Mesendoderm (in vitro differentiated cells): ENCODE measurements at places on chromosomes 16 and 17.

- H3K36me3 ChIP-seq, result peaks cover 4% of the 10 kb centered on the region
- no peaks in the 10 kb centered on the region for H3K4me1 ChIP-seq
- DNase-seq, result no peak
Observed at GRCh38 chr16:10760858-10761257, 17.2 kb downstream of the NUBP1 start.

- H3K4me1 ChIP-seq, result peaks cover 9% of the 10 kb centered on the region
- H3K27me3 ChIP-seq, result no peaks in the 10 kb centered on the region
- no peak overlapping the region for H3K27ac ChIP-seq
- H3K4me3 ChIP-seq, result no peak overlapping the region
Observed at GRCh38 chr17:58401287-58401686, 16.0 kb downstream of the RNF43 start.

- H3K27me3 ChIP-seq, result no peaks in the 10 kb centered on the region
- H3K27ac ChIP-seq, result no peak overlapping the region
- no peak for DNase-seq
- no peak overlapping the region for H3K4me3 ChIP-seq
- H3K4me1 ChIP-seq, result no peaks in the 10 kb centered on the region
Observed at GRCh38 chr17:43753493-43754129, 5.0 kb downstream of the SOST start.

DNA sequence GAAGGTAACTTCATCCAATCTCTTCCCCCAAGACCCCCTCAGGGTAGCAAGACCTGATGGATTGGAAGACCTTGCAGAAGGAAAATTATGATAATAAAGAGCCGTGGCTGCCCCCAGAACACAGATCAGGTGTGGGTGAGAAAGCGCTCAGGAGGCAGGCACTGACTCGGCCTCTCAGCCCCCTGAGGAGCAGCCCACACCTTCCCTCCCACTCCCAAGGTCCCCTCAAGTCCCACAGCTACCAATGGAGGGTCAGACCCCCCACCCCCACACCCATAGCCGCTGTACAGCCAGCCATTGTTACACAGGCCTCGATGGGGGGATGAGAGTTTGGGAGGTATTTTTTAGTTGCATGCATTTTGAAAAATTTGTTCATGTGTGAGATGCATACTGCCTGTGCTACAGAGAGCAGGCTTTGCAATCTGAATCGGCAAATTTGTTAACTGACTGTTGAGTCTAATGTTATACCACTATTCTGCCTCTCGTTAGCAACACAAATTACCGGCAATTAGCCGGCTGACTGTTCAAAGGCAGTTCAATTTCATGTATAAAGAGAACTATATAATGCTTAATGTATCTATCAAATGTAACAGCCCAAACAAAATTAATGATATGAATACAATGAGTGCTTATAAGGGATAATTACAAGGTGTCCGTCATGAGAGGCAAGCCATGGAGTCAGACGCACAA is 211.7 kb downstream of the C16orf78 start:
- H3K4me1 ChIP-seq, result peaks cover 3% of the 10 kb centered on the region
- H3K4me3 ChIP-seq, result no peak overlapping the region
- H3K27me3 ChIP-seq, result no peaks in the 10 kb centered on the region
- DNase-seq, result no peak
- H3K27ac ChIP-seq, result no peak overlapping the region

- DNase-seq, result no peak
- no peaks in the 10 kb centered on the region for H3K27me3 ChIP-seq
- no peaks in the 10 kb centered on the region for H3K4me1 ChIP-seq
- H3K4me3 ChIP-seq, result no peak overlapping the region
- no peak overlapping the region for H3K27ac ChIP-seq
Observed at GRCh38 chr16:18018376-18018775, 318.2 kb downstream of the NPIPA8 start.

- no peak for DNase-seq
- no peak overlapping the region for H3K4me3 ChIP-seq
- H3K27me3 ChIP-seq, result no peaks in the 10 kb centered on the region
- no peaks in the 10 kb centered on the region for H3K4me1 ChIP-seq
- no peaks in the 10 kb centered on the region for H3K36me3 ChIP-seq
Observed at GRCh38 chr16:80851831-80852230, 47.4 kb upstream of the CDYL2 start.

GRCh38 chr17:37791447-37792399 is 46.9 kb upstream of the HNF1B start:
- H3K4me3 ChIP-seq, result no peak overlapping the region
- DNase-seq, result peak; percentile 59
- no peaks in the 10 kb centered on the region for H3K4me1 ChIP-seq
- H3K27me3 ChIP-seq, result no peaks in the 10 kb centered on the region
- H3K27ac ChIP-seq, result no peak overlapping the region

- no peak overlapping the region for H3K27ac ChIP-seq
- H3K4me1 ChIP-seq, result no peaks in the 10 kb centered on the region
- H3K4me3 ChIP-seq, result no peak overlapping the region
- H3K36me3 ChIP-seq, result no peaks in the 10 kb centered on the region
- DNase-seq, result peak; percentile 91
Observed at GRCh38 chr16:12228602-12229499, 252.3 kb downstream of the SNX29 start.

DNA sequence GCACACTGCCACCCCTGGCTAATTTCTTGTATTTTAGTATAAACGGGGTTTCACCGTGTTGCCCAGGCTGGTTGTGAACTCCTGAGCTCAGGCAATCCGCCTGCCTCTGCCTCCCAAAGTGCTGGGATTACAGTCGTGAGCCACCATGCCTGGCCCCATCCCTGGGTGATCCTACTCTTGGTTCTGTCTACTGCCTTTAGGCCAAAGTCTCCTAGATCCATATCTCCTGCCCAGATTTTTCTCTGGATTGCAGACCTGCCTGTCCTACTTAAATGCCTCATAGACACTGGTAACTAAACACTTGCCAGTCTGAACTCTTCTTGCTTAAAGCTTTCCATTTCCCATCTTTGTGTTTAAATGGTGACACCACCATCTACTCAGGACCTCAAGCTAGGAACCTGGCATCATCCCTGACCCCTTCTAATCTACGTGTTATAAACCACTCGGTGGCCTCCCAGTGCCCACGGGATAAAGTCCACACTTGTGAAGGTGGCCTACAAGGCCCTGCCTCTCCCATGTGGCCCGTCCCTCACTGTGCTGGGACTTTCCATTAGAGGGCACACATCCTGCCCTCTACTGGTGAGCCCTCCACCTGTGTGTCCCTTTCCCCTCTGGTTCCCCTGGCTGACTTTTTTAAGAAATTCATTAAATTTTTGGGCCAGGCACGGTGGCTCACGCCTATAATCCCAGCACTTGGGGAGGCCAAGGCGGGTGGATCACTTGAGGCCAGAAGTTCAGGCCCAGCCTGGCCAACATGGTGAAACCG is 51.1 kb downstream of the USP43 start:
- DNase-seq, result peak; percentile 54
- no peaks in the 10 kb centered on the region for H3K4me1 ChIP-seq

DNA sequence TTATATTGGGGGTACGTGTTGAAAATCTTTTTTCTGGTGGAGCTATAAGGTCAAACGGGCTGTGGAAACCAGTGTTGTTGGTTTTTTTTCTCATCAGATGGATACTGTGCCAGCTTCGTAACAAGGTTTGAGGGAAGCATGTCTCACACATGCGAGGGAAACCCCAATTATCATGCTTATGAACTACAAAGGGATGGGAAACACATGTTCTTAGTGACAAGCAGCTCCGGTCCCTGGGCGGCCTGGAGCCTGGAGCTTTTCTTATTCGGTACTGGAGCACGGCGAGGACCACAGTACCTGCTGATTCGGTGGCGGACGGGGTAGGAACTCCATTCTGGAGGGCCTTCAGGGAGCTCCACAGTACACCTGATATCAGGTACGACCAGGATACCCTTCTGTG is 12.5 kb downstream of the SLC43A2 start:
- no peak for DNase-seq
- no peak overlapping the region for H3K4me3 ChIP-seq
- no peaks in the 10 kb centered on the region for H3K36me3 ChIP-seq
- no peaks in the 10 kb centered on the region for H3K27me3 ChIP-seq
- H3K4me1 ChIP-seq, result no peaks in the 10 kb centered on the region

GRCh38 chr16:53559270-53559951 is 56.4 kb upstream of the AKTIP start:
- H3K4me3 ChIP-seq, result no peak overlapping the region
- no peak overlapping the region for H3K27ac ChIP-seq
- H3K27me3 ChIP-seq, result no peaks in the 10 kb centered on the region
- DNase-seq, result no peak
- no peaks in the 10 kb centered on the region for H3K36me3 ChIP-seq

- H3K27ac ChIP-seq, result no peak overlapping the region
- no peaks in the 10 kb centered on the region for H3K36me3 ChIP-seq
- no peak for DNase-seq
- no peaks in the 10 kb centered on the region for H3K4me1 ChIP-seq
Observed at GRCh38 chr16:67054901-67055300, 26.0 kb downstream of the CBFB start.

DNA sequence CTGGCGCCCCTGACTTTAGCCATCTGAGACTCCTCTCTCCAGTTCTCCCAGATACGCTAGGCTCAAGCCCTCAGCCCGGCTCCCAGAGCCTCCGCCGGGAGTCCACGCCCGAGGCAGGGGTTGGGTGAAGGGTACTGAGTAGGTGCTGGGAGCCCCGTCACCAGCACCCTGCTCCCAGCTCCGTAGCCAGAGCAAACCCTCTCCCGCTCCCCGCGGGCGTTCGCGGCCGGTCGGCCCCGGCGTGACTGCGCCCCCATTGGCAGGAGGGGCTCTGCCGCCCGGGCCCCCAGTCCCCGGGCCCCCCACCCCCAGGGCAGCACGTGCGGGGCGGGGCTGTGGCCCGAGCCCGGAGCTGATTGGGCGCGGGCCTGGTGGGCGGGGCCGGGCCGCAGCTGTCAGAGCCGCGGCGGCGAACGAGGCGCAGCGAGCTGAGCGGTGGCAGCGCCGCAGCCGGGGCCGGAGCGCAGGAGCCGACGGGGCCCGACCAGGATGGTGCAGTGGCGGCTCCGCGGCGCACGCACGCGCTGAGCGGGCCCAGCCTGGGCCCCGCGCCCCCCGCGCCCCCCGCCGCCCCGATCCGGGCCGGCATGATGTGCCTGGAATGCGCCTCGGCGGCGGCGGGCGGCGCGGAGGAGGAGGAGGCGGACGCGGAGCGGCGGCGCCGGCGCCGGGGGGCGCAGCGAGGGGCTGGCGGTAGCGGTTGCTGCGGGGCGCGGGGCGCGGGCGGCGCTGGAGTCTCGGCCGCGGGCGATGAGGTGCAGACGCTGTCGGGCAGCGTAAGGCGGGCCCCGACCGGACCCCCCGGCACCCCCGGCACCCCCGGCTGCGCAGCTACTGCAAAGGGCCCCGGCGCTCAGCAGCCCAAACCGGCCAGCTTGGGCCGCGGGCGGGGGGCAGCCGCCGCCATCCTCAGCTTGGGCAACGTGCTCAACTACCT is at the start of gene SPNS2:
Gene SPNS2, plus strand, starts transcription at position 421 of the 937 bp plus-strand sequence. Its CDS starts 167 bp downstream, at position 588.
- DNase-seq, result peak; percentile 58
- no peaks in the 10 kb centered on the region for H3K36me3 ChIP-seq
- H3K4me3 ChIP-seq, result no peak within 1 kb of the TSS
- no peak within 1 kb of the TSS for H3K27ac ChIP-seq
- peaks cover 13% of the 10 kb centered on the region for H3K27me3 ChIP-seq
- no peaks in the 10 kb centered on the region for H3K4me1 ChIP-seq

GRCh38 chr16:85067024-85067423 is 39.4 kb downstream of the KIAA0513 start:
- H3K27ac ChIP-seq, result no peak overlapping the region
- no peaks in the 10 kb centered on the region for H3K36me3 ChIP-seq
- peaks cover 4% of the 10 kb centered on the region for H3K4me1 ChIP-seq
- no peak overlapping the region for H3K4me3 ChIP-seq

GRCh38 chr17:2380226-2380922 is 20.5 kb downstream of the MNT start:
- H3K4me1 ChIP-seq, result no peaks in the 10 kb centered on the region
- peak; percentile 69 for DNase-seq
- H3K27me3 ChIP-seq, result no peaks in the 10 kb centered on the region
- H3K27ac ChIP-seq, result no peak overlapping the region
- no peak overlapping the region for H3K4me3 ChIP-seq

DNA sequence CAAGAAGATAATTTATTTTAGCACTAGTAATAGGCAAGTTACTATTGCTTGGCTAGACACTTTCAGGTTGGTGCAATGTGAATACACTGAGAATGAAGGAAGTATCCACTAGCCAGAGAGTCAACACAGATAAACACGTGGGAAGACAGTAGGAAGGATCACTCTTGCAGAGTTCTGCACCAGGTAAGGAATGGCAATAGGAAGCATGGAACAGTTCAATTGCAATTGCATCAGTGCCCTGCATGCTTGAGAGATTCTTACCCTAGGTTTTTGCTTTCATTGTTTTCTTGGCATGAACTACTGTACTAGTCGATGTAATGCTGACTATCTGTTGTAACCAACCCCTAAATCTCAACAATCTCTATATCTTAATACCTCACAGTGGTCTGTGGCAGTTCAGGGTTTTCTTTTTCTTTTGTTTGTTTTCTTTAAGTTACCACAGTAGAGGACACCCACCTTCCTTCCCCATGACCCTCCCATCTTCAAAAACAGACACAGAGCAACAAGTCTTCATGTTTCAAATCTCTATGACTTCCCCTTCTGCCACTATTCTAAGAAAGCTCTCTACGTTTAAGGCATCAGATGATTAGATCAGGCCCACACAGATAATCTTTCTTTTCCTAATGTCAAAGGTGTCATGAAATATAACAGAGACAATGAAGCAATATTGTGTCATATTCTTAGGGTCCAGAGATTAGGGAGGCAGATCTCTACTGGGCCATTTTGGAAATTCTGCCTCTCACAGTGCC is 18.1 kb upstream of the ABCA8 start:
- H3K36me3 ChIP-seq, result no peaks in the 10 kb centered on the region
- no peak for DNase-seq
- H3K4me3 ChIP-seq, result no peak overlapping the region
- no peaks in the 10 kb centered on the region for H3K4me1 ChIP-seq
- no peaks in the 10 kb centered on the region for H3K27me3 ChIP-seq
- H3K27ac ChIP-seq, result no peak overlapping the region

- no peak overlapping the region for H3K27ac ChIP-seq
- peak overlapping the region; percentile 81 for H3K4me3 ChIP-seq
- peaks cover 1% of the 10 kb centered on the region for H3K4me1 ChIP-seq
- H3K27me3 ChIP-seq, result no peaks in the 10 kb centered on the region
- H3K36me3 ChIP-seq, result no peaks in the 10 kb centered on the region
Observed at GRCh38 chr17:49576088-49576916, 631 bp downstream of the NXPH3 start.

GRCh38 chr16:48611329-48612137 is 1.6 kb upstream of the N4BP1 start:
- no peak overlapping the region for H3K27ac ChIP-seq
- DNase-seq, result peak; percentile 89
- H3K4me3 ChIP-seq, result no peak overlapping the region
